ENCODE measurements at places on chromosomes 4 and X.
A peak's percentile ranks its signal among the peaks of the same experiment; 100 is the strongest.

- H3K4me1 ChIP-seq = no peaks in the 10 kb centered on the region
- DNase-seq = peak; percentile 91
- peaks cover 2% of the 10 kb centered on the region for H3K36me3 ChIP-seq
These were observed at the start of gene CXCL8 for GRCh38 chr4:73740353-73740778. TSS of gene CXCL8 (plus strand) at chr4:73740569. CDS start at chr4:73740659, 90 bp downstream.

DNA sequence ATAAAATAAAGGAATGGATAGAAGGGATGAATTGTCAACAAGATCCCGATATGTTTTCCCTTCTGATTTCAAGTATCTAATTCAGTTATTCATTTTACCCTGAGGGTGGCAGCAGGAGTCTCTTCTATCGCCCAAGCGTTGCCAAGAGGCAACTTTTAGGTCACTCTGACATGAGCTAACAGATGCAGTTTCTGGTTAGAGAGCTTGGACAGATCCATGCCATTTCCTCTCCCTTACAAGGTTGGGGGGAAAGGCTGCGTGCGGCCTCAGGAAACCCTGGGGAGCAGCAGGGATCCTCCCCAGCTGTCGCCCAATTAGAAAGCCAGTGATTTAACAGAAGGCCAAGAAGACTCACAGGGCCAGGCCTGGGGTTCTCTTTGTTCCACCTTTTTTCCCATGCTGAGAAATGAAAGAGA is 35.3 kb upstream of the WAS start:
- peak; percentile 13 for DNase-seq
- no peaks in the 10 kb centered on the region for H3K27me3 ChIP-seq
- no peaks in the 10 kb centered on the region for H3K36me3 ChIP-seq

- DNase-seq = peak; percentile 1
- H3K27me3 ChIP-seq = no peaks in the 10 kb centered on the region
- H3K27ac ChIP-seq = no peak overlapping the region
- H3K4me1 ChIP-seq = no peaks in the 10 kb centered on the region
These were observed 810.5 kb upstream of the ADGRL3 start for GRCh38 chr4:60389633-60390032.

DNA sequence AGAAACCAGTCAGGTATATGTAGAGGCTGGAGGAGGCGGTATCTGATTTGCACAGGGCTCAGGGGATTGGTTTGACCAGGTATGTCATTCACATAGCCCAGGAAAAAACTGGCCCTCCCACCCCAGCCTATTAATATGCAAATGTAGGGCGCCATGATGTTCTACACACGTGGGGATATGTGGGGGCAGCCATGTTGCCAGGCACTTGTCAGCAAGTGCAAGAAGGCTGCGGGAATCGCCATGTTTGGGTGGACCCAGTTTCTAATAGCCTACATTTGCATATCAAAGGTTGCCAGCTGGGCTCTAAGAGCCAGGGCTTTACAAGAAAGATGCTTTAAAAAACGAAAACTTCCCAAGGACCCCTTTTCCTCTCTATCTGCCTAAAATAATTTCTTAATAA is 335.1 kb downstream of the SMARCA1 start:
- no peaks in the 10 kb centered on the region for H3K27me3 ChIP-seq
- DNase-seq = no peak
- H3K27ac ChIP-seq = no peak overlapping the region
- no peak overlapping the region for H3K4me3 ChIP-seq
- no peaks in the 10 kb centered on the region for H3K4me1 ChIP-seq
- H3K36me3 ChIP-seq = no peaks in the 10 kb centered on the region
